ENCODE measurements at places on chromosomes 6 and 20.

DNA sequence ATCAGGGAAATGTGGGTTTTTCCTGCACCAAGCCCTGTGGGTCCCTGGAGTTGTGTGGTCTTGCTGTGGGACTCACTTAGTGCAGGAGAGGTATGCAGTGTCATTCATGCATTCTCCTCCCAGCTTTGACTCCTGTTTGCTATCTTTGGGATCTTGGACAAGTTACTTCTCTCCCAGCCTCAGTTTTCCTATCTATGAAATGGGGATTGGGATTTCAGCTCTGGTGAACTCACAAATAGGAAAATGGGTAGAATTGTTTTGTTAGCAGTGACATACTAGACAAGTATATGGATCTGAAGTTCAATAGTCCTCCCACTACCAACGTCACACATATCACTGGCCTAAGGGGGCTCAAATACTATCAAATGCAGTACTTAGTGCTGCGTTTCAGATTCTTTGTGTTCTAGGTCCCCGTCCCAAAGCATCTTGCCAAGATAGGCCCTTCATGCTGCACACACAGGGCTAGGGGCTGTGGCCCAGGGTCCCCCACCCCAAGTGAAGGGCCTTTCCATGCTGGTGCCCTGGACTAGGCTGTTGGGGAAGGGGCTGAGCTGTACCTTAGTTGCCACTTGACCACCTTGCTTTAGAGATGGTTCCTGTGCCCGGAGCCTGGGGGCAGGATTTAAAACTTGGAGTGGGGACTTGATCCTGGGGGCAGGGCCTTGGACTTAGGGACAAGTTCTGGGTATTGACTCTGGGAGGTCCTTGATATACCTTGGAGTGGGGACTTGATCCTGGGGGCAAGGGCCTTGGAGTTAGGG is 98.0 kb downstream of the TOX2 start:
- no peak for DNase-seq

GRCh38 chr6:20817806-20818320 is 283.6 kb downstream of the CDKAL1 start:
- DNase-seq, result peak; percentile 27

GRCh38 chr20:32203356-32204204 is 4.0 kb downstream of the PLAGL2 start:
- DNase-seq, result no peak

GRCh38 chr6:45652416-45652815 is 274.7 kb upstream of the SUPT3H start:
- no peak for DNase-seq

DNA sequence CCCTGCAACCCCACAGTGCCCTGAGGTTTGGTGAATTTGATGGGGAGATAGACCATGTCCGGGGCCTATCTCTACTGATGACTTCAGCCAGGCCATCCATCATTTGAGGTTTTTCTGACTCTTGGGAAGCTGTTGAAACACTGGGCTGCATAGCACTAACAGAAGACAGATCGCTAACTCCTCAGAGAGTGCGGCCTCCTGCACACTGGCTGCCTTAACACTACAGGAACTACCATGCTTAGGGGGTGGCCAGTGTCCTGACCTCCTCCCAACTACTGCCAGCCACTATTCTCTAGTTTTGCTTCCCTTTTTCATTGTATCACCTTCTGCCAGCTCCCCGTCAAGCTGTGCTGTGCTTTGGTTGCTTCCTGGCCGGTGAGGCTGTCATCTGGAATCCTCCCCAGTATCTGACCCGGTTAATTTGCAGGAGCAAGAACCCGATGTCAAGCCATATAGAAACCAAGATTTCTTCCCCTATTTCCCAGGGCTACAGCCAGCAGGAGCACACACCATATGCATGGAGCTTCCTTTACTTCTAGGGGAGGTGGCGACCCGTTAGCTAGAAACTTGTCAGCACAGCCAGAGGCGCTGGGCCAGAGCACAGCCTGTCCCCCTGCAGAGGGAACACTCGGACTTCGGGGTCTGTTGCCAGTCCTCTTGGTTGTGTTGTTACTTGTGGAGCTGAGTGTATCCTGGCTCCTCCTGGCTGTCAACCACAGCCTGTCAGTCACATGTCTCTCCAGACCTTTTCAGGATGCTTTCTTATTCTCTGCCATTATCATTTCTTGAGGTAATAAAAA is 57.3 kb upstream of the TRAF3IP2 start:
- no peak for DNase-seq

DNA sequence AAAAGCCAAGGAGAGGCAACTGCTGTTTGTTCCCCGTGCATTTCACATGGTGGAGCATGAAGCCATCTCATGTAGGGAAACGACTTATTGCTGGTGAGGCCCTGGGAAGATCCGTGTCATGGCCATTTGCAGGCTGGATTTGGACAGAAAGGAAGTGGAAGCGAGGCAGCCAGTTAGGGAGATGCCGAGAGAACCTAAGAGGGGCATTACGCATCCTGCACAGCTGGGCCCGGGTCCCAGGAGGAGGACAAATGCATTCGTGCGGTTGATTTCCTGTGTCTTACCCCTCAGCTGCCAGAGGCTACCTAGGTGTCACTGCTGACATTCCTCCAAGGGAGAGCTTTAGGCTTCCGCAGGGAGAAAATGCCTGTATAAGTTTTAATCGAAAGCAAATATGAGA is 316.2 kb upstream of the CDYL start:
- peak; percentile 2 for DNase-seq

- DNase-seq, result no peak
Measured at GRCh38 chr6:40349123-40349900, 237.9 kb downstream of the LRFN2 start.

DNA sequence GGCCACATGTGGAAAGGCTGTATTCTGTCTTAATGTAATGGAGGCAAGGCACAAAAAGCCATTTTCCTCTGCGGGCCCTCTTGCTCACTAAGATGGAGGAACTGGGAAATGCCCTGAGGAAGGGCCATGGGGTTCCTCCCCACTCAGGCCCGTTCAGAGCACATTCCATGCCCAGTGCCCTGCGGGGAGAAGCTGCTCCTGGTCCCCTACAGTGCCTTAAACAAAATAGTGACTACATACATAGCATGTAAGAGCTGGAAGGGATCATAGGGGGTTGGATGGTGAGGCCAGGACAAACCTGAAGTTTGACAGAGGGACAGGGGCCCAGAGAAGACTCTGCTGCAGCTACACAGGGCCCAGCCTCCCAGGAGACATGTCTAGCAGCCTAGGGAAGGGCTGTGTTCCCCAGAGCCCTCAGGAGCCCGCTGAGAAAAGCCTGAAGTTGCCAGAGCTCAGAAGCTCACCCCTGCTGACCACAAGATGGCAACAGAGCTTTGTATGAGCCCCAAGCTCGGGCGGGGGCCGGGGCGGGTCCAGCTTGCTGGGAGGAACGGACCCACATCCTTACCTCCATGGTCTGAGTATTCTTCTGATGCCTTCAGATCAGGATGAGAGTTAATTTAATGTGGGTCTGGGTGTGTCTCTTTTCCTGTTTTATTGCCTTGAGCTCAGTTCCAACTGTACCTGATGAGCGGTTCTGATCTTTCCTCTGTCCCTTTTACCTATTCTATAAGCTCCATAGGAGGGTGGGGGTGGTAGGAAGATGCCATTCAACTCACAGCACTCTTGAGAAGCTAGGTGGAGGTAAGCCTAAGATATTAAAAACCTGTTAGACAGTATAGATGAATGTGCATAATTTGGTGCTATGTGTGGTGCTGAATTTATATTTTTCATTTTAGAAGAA is 242.9 kb downstream of the CDC5L start:
- DNase-seq, result peak; percentile 80

DNA sequence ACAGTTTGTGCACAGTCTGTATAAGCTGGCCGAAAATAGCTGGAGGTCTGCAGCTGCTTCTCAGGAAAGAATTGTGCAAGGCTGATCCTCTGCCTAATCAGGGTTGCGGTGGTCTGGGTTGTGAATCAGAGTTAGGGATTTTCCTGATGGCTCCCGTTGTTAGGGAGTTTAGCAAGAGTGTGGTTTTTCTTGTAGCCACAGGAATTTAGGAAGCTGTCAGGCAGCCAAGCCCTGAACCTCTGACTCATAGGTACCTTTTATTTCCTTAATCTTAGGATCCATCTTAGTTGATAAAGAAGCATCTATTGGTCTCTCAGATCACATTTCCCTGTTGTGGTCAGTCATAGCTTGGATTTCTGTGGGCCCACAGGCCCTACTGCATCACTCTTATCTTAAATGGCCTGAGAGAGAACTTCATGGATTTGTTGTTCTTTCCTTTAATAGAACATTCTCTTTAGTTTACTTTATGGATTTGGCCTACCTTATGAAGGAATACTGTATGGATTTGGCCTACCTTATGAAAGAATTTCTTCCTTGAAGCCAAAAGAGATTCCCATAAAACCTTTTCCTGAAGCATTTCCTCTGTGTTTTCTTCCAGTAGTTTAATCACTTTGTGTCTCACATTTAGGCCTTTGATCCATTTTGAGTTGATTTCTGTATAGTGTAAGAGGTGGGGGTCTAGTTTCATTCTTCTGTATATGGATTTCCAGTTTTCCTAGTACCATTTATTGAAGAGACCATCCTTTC is 10.3 kb downstream of the KIF25 start:
- DNase-seq, result peak; percentile 87

GRCh38 chr6:105452924-105453756 is 50.3 kb upstream of the PREP start:
- DNase-seq, result no peak

DNA sequence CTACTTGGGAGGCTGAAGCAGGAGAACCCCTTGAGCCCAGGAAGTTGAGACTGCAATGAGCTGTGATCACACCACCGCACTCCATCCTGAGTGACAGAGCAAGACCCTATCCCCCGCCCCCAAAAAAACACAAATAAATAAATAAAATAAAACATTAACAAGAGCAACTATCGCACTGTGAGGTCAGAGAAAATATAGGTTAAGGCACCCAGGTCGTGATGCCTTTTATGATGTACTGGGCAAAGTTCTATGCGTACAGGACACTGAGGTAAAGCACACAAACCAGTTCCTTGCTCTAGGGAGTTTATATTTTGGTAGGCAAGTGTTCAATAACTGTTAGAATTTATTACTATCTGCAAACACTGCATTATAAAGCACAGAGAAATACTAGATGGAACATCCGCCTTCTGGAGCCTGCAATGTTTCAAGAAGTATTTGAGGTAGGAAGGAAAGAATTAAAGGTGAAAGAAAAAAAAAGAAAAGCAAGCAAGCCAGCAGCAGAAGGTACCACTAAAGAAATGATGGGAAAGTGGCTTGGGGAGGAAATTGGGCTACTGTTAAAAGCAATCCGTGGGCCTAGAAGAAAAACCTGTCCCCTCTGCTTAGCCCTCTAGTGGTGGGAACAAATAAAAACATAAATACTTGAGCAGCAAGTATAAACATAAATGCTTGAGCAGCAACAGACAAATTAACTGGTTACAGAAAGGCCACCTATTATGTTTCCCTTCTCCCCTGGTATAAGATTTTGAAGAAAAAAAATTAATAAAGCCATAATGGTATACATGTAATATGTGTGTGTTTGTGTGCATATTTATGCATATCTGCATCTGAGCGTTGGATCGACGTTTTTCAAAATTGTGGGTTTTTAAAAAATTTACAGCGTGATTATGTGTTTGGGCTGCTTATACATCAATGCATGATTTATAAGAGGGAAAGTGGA is 128.0 kb downstream of the PHACTR1 start:
- DNase-seq, result peak; percentile 56

- no peak for DNase-seq
Measured at GRCh38 chr20:63494420-63495166, 4.3 kb downstream of the EEF1A2 start.

- DNase-seq, result no peak
Measured at GRCh38 chr20:57838670-57839151, 128.9 kb upstream of the PMEPA1 start.

GRCh38 chr6:113148566-113148965 is 708.6 kb upstream of the MARCKS start:
- DNase-seq, result peak; percentile 24

- no peak for DNase-seq
Measured at GRCh38 chr6:87701344-87701675, 723 bp downstream of the AKIRIN2 start.

DNA sequence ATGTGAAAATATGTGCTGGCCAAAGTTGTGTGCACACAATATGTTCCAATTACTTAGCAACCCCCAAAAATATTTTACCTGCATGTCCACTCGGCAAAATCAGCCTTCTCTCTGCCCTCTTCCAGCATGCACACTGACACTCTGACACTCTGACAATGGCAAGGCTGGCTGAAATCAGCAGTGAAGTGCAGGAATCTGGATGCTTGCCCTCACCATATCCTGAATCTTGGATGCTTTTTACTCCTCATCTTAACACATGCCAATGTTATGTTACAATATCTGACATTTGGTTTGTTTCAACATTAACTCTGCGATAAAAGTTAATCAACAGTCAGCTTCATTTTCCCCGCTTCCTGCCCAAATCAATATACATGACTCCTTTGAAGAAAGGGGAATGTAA is 203.2 kb downstream of the COL9A1 start:
- DNase-seq, result no peak

- DNase-seq, result no peak
Measured at GRCh38 chr6:167475947-167476346, 151.1 kb downstream of the TTLL2 start.

GRCh38 chr6:160795721-160796120 is 93.7 kb downstream of the PLG start:
- no peak for DNase-seq

- no peak for DNase-seq
Measured at GRCh38 chr6:138716013-138716412, 57.6 kb upstream of the CCDC28A start.

DNA sequence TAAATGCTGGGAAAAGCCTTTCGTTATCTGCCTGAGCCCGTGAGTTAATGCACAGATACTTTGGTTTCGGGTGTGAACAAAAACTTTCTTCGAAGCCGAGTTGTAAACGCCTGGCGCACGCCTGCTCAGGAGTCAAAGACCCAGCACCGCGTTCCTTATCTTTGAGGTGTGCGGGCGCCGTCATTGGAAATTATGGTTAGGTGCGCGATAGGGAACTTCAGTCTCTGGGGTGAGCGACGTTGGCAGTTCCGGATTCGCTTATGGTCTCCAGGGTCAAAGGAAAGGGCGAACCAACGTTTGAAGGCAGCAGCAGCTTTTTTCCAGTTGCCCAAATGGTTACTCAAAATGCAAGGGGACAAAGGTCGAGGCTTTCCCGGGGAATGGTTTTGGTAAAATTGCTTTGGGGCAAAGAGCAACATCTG is 853 bp downstream of the SLC22A3 start:
- DNase-seq, result no peak

- DNase-seq, result no peak
Measured at GRCh38 chr20:23393996-23394775, 27.1 kb downstream of the NAPB start.

DNA sequence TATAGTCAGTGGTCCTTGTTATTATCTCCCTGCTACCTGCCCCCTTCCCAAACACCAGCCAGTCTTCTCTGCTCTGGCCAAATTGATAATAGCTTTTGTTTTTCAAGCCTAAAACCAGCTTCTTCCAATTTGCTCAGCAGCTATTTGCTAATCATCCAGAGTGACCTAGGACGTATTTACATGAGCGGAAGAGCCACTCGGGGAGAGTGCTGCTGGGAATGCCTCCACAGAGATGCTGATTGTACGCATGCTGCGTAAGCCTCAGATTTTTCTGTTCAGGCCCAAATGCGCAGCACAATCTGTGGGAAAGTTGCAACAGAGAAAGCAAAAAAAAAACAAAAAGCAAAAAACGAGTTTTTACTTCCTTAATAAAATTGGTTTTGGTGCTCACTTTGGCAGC is 24.4 kb upstream of the ID1 start:
- no peak for DNase-seq

- no peak for DNase-seq
Measured at GRCh38 chr20:20713244-20713765, 861 bp upstream of the RALGAPA2 start.

- DNase-seq, result peak; percentile 88
Measured at GRCh38 chr6:35727231-35727934, 9.4 kb upstream of the ARMC12 start.

GRCh38 chr6:5998236-5998635 is 8.5 kb downstream of the NRN1 start:
- DNase-seq, result no peak

Data from adipocyte (in vitro differentiated cells).